ENCODE measurements at places on chromosomes 1 and 21.

- no peak for DNase-seq
Observed at GRCh38 chr1:59433440-59433813, 136.5 kb downstream of the FGGY start.

GRCh38 chr1:210025870-210026269 is 87.9 kb downstream of the SYT14 start:
- DNase-seq, result no peak

DNA sequence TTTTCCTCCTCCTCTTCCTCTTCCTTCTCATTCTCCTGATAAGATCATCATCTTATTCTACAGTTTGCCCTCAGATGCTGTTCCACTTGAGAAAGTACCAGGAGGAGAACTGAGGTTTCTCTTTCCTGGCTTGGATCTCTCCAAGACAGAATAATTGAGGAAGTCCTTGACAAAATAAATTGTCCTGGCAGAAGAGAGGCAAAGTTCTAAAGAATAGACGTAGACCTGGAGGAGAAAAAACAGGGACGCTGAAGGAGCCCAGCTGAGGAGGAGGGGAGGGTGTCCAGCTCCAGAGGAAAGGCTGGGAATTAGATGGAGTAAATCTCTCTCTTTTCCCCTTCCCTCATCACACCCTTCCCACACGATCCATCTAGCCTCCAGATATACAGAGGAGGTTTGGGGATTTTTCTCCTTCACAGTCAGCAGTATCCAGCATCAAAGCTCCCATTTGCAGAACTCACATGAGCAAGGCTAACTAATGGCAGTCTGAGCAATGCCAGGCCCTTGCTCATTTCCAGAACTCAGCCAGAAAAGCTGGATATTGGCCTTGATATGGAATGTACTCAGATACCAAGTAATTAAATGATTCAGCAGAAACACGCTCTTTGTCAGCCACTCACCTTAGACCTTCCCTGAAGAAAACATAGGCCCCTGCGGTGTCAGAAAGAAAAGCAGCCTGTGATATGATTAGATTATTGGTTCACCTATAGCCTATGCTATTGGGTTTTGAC is 5.1 kb upstream of the GNG12 start:
- DNase-seq, result no peak

GRCh38 chr1:223717695-223718363 is 5.5 kb downstream of the CAPN2 start:
- no peak for DNase-seq

DNA sequence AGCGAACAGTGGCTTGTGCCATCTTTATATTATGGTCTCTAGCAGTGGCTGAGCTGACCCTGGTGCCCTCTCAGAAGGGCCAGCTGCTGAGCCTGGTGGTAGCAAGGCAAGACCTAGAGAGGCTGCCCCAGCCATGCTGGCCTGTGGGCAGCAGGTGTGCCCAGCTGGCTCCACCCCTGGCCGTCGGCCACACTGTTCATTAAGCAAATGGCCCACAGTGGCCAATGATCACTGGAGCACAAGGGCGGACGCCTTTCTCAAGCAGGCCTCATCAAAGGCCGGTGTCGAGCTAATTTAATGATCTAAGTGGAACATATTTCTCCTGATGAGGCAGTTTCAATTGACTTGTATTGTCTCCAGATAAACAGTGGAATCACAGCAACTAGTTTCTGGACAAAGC is 89.4 kb downstream of the GRIK3 start:
- no peak for DNase-seq

GRCh38 chr21:42277593-42277992 is 37.6 kb downstream of the TFF3 start:
- no peak for DNase-seq

- DNase-seq, result peak; percentile 60
Observed at GRCh38 chr1:202656951-202657646, 53.2 kb downstream of the SYT2 start.

GRCh38 chr1:61370177-61370912 is 288.0 kb downstream of the NFIA start:
- no peak for DNase-seq

- DNase-seq, result no peak
Observed at GRCh38 chr1:247417831-247418230, 1.9 kb downstream of the NLRP3 start.

DNA sequence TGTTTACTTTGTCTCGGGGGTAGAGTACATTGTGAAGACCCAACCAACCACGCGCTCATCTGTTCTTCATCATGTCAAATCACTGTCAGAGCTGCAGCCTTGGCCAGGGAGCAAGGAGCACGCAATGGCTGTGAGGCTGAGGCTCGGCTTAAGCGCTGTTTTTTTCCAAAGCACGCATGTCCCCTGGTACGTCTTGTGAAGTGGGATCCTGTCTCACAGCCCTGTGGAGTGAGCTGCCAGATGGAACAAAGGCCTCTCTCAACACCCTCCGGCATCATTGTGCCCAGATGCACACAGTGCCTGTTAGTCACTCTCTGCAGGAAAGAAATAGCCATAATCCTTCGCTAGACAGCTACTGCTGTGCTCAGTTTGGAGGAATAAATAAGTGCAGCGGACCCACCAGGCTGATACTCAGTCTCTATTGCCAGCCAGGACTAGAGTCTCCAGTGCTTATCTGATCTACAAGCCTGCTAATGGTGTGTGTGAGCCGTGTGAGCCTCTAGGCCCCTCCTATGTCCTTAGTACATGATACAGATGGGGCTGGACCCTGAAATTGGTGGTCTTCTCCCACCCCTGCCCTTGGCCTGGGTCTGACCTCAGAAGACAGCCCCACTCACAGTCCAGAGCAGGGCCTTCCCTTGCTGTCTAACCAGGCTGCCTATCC is 91.3 kb upstream of the COA6 start:
- DNase-seq, result no peak

- peak; percentile 67 for DNase-seq
Observed at GRCh38 chr1:31412732-31413404, at the start of gene SERINC2. Gene SERINC2 (plus strand): TSS chr1:31413213. CDS start chr1:31413266, 53 bp downstream.

DNA sequence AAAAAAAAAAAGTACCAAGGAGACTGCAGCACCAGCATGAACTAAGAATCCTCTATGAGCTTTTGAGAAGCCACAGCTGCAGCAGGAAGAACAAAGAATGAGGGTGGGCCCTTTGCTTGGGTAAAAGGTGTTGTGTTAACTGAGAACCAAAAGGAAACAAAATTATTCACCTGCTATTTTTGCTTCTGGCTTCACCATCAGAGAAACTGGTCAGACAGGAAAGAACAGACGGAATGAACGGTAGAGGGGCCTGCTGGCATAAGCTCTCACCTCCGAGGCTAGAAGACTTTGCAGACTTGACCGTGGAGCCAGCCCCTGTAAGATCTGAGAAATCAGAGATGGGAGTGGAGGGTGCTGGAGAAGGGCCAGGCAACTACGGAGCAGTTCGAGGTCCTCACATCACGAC is 27.6 kb downstream of the IL10RB start:
- no peak for DNase-seq

DNA sequence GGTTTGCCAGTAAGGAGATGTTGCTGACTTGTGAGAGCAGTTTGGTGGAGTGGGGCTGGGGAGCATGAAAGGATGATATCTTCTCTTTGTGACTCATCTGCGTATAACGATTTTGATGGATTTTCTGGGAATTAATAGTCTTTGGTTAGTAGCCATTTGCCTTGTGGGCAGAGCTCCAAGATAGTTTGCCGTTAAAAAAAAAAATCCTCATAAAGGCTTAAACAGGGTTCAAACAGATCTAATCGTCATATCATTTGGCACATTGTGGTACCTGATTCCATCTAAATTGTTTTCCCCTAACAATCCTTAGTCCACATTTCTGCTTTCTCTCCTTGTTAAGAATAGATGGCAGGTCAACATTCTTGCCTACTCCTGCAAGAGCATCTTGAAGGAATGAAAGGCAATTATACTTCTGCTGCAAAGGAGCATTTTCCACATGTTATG is 168.0 kb downstream of the PPP1R12B start:
- no peak for DNase-seq

DNA sequence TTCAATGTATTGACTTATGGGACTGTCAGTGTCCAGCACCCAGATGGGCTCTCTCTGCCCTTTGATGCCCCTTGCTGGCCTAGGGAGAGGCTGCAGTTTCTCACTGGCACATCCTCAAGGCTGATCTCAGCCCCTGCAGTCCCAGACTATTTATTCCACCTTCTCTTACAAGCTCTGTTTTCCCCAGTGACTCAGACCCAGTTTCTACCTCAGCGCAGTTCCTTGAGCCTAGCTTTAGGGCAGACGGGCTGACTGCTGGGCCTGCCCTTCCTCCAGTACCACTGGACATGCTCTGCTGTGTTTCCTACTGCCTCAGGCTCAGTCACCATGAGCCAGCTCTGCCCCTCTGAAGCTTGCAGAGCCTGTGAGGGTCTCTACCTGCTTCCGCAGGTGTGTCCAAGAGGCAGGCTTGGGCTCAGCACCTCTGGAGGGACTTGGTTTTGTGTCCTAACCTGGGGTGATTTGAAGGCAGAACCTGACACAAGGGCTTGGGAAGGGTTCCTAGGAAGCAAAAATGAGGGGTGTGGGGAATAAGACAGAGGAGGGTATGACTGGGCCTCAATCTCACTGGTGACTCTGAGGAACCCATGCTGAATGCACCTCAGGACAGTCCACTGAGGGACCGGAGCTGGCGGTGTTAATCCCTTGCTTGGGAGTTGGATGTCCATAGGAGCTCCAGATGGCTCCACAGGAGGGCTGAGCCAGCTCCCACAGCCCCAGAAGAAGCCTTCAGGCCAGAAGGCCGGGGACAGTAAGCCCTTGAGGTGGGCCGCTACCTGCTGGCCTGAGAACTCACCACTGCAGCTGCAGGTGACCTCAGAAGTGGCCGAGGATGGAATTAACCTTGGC is 689.9 kb downstream of the MATN1 start:
- DNase-seq, result no peak

- no peak for DNase-seq
Observed at GRCh38 chr1:93840956-93841482, 38.0 kb downstream of the DNTTIP2 start.

DNA sequence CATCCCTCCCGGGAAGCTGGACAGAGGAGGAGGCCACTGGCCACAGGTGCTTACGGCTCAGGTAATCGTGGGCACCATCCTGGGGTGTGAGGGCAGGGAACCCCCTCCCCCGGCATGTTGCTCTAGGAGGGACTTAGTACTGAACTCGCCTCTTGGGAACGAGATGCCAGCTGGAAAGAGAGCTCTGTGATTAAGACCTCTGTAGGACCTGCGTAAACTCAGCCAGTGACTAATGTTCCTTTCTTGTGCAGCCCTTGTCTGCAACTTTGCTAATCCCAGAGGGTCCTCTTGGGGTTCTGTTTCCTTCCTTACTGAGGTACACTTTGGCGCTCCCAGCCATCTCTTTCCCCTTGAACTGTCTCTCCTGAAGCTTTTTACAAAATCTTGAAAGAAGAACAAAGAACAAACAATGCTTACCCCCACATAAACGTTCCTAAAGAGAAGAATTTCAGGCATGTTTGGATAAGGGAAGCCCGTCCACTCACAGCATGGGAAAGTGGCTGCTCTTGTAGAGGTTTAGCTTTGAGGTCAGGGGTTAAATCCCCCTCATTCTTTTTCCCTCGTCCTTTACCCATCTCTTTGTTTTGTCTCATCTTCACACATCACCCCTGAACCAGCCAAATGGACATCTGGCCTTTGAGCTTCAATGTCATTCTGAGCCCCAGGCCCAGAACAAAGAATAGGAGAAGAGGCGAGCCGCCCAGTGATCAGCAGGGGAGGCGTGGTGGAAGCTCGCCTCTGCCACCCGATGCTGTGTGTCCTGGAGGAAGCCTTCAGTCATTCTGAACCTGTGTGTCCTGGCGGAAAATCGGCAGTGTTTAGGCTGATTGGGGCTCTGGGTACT is 37.4 kb downstream of the CITED4 start:
- peak; percentile 60 for DNase-seq

- DNase-seq, result no peak
Observed at GRCh38 chr1:99527078-99527477, 118.8 kb upstream of the PALMD start.

GRCh38 chr1:34156739-34157138 is 8.3 kb downstream of the CSMD2 start:
- no peak for DNase-seq

- DNase-seq, result no peak
Observed at GRCh38 chr1:236687273-236687672, 974 bp downstream of the ACTN2 start.

DNA sequence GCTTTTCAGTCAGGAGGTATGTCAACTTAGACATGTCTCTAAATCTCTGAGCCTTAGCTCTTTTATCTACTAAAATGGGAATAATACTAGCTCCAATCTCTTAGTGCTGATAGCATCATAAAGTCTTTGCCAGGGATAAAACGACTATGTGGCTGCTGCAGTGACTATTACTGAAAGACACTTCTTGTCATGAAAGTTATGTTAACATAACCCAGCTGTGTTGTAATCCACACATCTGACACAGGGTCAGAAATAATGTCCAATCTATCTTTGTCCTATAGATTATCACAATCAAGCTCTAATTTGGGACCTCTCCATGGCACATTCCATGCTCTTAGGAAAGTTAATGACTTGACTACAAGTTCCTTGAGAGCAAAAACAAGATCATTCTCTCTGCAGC is 62.8 kb downstream of the JAK1 start:
- DNase-seq, result no peak

DNA sequence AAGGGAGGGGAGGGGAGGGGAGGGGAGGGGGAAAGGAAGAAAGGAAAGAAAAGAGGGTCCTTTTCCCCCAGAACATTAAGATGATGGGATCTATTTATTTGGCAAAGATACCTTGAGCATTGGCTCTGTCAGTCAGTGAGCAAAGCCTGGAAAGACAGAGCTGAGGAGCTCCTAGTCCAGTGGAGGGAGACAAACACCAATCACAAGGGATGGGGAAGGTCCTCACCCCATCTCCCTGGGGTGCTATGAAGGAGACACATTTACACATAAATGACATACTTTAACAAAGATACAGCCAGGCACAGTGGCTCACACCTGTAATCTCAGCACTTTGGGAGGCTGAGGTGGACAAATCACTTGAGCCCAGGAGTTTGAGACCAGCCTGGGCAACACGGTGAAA is 154.9 kb upstream of the TIAM1 start:
- DNase-seq, result peak; percentile 38

DNA sequence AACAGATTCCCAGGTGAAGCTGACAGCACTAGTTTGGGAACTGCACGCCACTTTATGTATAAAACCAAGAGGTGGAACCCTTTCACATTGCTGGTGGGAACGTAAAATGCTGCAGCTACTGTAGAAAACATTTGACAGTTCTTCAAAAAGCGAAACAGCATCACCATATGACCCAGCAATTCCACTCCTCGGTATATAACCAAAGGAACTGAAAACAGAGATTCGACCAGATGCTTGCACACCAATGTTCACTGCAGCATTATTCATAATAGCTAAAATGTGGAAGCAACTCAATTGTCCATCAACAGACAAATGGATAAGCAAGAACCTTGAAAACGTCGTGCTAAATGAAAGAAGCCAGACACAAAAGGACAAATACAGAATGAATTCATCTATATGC is 17.5 kb downstream of the RSPH1 start:
- DNase-seq, result no peak

GRCh38 chr1:23446661-23447310 is 22.2 kb upstream of the TCEA3 start:
- no peak for DNase-seq

DNA sequence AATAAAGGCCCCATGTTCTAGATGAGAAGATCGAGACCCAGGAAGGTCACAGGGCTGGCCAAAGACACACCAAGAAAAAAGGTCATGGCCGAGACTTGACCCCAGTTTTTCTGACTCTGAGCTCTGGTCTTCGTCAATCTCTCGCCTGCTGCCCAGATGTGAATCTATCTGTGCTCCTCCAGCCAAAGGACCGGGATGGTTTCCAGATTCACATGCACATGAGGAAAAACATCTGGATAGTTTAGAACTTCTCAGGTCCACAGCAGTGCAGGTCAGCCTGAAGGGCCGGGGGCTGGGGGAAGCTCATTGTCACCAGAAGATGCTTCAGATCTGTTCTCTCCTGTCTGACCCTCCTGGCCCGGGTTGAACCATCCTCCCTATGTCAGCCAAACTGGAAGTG is 49.0 kb downstream of the KCNN3 start:
- no peak for DNase-seq

Data from Caco-2 (cell line).